ENCODE measurements at places on chromosomes 2 and 18.

DNA sequence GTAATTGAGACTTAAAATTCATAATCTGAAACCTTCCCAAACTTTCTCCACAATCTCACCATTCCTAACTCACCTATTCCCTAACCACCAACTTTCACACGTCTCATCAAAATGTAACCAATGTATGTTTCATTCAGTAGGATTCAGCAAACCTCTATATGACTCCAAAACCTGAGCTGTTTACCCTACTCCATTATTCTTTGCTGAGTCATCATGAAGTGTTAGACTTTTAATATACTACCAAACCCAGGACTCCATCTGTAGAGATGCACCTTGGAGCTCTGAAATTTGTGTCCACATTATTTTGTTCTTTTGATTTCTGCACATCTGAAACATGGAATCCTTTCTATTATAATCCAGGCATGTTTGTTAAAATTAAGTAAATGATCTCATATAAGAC, 727.0 kb upstream of the PIK3C3 start:
- no peak for DNase-seq

DNA sequence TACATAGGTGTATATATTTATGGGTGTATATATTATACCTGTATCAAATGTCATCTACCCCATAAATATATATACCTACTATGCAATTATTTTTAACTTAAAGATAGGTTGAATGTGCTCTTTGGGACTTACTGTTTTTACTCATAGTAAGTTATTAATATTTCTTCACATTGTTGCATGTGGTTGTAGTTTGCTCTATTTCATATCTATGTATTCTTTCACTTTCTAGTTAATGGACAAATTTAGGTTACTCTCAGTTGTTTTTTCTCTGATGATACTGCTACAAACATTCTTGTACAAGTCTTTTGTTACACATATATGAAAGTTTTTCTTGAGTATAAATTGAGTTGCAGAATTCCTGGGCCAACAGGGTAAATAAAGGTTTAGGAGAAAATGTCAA, 601.8 kb upstream of the ID2 start:
- no peak for DNase-seq

- peak; percentile 28 for DNase-seq
Observed at GRCh38 chr18:23689031-23689615, at the start of gene LAMA3. TSS of gene LAMA3 (plus strand) at chr18:23689453. CDS start at chr18:23689684, 231 bp downstream.

DNA sequence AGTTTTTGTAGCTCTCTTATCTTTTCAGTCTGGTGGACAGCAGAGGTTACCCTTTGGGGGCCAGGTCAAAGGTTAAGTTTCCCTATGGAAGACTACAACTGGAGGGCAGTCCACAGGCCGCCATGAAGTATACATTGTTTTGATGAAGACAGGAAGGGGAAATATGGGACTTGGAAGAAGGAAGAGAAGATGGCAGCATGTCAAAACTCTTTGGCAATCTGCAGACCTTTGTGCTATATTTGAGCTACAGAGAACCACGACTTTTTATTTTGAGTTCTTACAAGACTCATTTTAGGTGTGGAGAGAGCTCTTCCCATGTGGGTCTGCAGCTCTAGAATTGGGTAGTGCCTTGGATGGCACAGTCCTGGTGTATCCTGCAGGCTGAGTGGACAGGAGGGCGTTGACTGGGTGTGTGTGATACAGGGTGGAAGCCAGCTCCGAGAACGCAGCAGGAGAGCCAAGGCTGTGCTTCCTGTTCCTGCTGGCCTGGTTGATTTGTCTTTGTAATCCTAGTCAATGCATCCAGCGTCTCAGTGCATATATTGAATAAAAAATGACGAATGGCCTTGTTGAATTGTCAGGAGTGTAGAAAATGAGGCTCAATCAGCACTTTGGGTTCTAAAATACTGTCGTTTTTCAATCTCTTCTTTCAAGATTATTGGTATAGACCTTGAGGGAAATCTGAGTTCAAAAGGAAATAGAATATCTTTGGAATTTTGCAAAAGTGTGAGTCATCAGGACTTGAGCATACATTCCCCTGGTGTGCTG, 11.5 kb downstream of the ITGA6 start:
- peak; percentile 70 for DNase-seq

DNA sequence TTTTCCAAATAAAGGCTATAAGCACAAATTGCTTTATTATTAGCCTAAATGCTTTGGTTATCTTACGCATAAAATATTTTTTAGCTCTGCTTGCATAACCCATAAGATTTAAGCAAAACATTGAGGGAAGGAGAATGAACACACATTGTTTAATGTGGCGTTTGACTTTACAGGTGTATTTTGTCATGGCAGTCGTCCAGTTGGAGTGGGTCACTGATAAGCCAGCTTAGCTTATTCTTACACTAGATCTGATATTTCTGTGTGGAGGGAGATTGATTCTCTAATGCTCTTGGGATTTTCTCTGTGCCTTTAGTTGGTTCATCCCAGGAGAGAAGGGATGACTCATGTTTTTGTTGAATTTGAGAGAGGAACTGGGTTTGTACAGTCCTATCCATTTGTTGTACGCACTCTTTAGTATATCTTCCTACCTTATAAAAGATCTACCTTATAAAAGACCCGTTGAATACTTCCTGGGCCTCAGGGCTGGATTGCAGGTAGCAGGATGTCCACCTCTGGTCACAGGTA, 47.5 kb upstream of the ACYP2 start:
- no peak for DNase-seq

DNA sequence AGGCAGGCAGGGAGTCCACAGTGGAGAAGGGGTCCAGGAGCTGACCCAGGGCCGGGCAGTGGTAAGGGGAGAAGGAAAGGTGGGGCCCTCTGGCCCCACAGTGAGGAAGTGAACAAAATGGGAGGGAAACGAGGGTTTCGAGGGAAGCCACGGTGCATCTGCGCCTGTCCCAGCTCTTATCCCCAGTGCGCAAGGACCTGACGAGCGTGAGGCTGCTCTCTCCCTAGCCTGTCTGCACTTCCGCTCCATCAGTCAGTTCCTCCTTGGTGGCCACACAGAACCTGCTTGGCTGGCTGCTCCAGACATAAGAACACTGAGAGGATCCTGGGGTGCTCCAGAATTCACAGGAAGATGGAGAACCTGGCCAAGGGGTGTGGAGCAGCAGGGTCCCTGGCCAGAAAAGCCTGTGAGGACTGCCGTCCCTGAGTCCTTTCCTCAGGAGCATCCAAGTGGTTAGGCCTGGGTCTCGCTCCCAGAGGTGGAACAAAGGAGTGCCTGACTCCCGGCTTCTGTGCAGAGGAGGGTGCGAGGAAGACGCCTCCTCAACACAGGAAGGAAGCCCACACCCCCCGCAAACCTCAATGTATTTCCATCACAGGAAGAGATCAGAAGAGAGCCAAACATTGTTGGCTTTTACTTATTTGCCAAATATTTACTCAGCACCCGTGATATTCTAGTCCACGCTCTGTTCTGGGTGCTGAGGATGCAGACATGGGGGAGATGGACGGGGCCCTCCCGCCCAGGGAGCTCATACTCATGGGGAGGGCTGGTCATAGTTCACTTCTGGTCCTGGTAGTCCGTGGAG, 43.7 kb upstream of the SEMA4C start:
- DNase-seq, result no peak

GRCh38 chr18:23512641-23513040, 9.3 kb downstream of the RMC1 start:
- no peak for DNase-seq

GRCh38 chr18:79315596-79315995, 80.1 kb upstream of the NFATC1 start:
- DNase-seq, result no peak

DNA sequence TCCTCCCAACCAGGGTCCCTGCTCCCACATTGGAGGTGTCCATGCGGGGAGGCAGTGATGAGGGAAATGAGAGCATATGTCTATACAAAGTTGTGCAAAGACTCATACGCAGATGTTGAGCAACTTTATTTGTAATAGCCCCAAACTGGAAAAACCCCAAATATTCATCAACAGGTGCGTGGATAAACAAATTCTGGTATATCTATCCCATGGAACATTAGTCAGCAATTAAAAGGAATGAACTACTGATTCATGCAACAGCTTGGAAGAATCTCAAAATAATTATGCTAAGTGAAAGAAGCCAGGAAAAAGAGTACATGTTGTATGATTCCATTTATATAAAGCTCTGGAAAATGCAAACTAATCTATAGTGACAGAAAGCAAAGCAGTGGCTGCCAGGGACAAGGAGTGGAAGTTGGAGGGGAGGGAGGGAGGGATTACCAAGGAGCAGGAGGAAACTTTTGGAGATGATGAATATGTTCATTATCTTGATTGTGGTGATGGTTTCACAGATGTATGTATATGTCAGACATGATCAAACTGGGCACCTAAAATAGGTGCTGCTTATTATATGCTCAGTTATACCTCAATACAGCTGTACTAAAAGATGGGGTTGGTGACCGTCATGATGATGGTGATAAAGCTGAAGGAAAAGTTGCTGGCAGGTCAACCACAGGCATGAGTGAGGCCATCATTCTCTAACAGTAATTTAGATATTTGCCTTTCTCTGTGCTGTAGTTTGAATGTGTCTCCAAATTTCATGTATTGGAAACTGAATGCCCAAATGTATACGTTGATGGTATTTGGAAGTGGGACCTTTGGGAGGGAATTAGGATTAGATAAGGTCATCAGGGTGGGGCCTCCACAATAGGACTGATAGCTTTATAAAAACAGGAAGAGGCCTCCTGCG, 270.9 kb downstream of the CYP26B1 start:
- no peak for DNase-seq

DNA sequence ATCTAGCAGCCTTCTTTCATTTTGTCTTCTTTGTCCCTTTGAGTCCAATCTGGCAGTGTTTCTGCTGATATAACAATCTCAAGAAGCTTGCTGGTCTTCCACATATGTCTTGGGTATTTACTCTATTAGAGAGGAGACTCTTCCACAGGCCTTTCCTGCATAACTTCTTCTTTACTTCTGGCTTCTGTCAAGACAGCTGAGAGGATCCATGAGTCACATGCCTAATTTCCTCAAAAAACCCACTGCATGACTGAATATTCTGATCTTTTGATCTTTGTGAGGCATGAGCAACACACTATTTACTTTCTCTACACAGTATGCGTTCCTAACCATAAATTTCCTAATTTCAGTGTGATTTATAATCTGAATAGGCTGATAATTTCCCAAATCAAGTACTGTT, 5.1 kb upstream of the DCC start:
- DNase-seq, result peak; percentile 82

DNA sequence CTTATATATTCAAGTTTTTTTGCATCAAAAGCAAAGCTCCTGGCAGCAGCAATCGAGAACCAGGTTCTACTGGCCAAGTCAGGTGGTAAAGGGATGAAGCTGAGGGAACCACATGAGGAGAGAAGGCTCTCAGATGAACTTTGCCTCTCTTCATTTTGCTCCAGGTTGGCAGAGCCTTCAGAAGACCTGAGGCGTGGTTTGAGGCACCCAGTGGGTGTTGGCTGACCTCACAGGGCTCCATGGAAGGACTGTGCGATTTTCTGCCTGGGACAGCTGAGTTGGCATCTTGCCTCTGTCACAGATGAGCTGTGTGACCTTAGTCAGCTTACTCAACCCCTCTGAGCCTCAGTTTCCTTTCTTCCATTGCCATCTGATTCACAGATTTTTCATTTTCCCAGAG, 89.0 kb downstream of the INSIG2 start:
- no peak for DNase-seq

- peak; percentile 46 for DNase-seq
Observed at GRCh38 chr18:77000527-77000926, 132.1 kb downstream of the MBP start.

- no peak for DNase-seq
Observed at GRCh38 chr2:28695245-28695647, 56.4 kb upstream of the PPP1CB start.

- DNase-seq, result no peak
Observed at GRCh38 chr2:239015901-239016675, 168.2 kb downstream of the TWIST2 start.

GRCh38 chr2:47300081-47300480, 102.9 kb upstream of the MSH2 start:
- no peak for DNase-seq

GRCh38 chr2:127721311-127721977, 20.1 kb downstream of the SFT2D3 start:
- DNase-seq, result peak; percentile 15

- no peak for DNase-seq
Observed at GRCh38 chr18:34847408-34847807, 137.3 kb downstream of the DTNA start.

- no peak for DNase-seq
Observed at GRCh38 chr2:71727562-71727961, 274.2 kb downstream of the DYSF start.

GRCh38 chr2:218221000-218221399, 4.0 kb downstream of the ARPC2 start:
- no peak for DNase-seq

GRCh38 chr2:70767079-70767698, 811 bp downstream of the ADD2 start:
- DNase-seq, result no peak

Data from astrocyte of the spinal cord (primary cell).